ENCODE measurements at places on chromosomes 1 and 21.

DNA sequence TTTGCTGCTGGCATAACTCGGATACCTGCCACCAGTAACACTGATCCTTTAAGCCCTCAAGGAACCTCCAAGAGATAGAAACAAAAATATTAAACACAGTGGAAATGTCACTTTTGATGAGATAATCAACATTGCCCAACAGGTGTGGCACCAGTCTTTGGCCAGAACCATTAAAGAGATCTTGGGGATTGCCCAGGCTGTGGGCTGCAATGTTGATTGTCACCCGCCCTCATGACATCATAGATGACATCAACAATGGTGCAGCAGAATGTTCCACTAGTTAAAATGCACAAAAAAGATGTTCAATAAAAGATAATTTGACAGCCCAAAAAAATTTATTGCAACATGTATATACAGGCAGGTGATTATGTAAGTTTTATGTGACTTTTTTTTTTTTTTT is 20.2 kb upstream of the ZMYM1 start:
- no peak for DNase-seq

DNA sequence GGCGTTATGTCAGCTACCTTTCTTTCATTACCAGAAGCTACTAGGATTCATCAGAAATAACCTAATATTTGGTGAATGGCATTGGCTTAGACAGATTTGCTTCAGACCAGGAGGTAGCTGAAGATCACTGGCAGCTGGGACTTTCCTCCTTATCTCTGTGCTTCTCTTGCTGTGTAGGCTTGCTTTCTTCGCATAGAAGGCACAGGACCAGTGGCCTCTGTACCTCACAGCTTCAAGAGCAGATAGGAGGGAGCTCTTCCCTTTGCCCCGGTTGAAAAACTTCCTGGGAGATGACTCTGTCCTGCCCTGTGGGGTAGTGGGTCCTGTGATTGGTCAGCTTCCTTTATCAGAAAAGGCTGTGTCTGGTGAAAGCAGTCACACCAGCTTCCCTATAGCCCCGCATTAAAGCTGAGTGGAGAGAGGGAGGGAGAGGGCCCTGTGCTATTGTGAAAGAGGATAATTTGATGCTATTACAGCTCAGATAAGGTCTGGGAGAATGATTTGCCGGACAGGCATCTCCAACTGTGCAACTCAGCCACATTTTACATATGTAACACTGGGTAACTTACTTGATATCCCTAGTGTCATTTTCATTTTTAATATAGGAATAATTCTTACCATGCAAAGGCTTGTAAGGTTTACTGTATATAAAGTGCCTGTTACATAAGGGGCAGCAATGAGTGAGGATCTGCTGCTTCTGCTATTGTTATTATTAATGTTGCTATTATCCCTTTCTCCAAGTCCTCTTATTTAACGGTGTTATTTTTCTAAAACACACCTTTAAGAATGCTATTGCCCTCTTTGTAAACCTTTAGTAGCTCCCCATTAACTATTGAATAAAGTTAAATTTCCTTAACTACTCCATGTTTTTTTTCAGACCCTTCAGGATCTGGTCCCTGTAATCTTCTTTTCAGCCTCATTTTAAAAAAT is 31.6 kb downstream of the OSBPL9 start:
- DNase-seq = no peak

GRCh38 chr1:162699366-162699765 is 67.1 kb downstream of the DDR2 start:
- no peak for DNase-seq

GRCh38 chr1:10903821-10904220 is 107.4 kb upstream of the CASZ1 start:
- DNase-seq = no peak

GRCh38 chr1:147156642-147157041 is 15.6 kb downstream of the PRKAB2 start:
- no peak for DNase-seq

DNA sequence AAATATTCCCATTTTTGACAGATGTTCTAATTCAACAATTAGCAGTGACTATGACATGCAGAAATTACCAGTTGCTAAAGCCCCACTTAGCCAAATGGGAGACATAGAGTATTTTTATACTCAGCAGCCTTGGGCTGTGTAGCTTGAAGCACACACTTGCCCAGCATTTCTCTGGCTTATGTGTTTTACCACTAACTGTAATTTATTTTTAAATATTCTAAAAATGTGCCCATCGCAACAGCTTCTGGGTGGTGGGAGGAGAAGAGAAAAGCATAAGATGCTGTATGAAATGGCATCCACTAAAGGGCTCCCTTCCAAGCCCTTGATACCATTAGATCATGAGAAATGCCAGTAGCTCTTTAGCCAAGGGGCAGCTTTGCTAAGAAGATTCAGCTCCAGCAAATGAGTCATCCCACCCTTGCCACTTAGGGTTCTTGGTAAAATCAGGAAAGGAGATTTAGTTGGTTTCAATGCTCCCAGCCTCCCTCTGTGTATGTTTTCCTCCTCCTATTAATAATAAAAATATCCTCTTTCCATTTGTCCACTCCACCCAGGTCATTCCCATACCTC is 462.7 kb upstream of the DEPDC1 start:
- no peak for DNase-seq

GRCh38 chr1:92844439-92844838 is 12.6 kb downstream of the RPL5 start:
- DNase-seq = no peak

- no peak for DNase-seq
Measured at GRCh38 chr1:155717041-155717440, 28.1 kb downstream of the DAP3 start.

DNA sequence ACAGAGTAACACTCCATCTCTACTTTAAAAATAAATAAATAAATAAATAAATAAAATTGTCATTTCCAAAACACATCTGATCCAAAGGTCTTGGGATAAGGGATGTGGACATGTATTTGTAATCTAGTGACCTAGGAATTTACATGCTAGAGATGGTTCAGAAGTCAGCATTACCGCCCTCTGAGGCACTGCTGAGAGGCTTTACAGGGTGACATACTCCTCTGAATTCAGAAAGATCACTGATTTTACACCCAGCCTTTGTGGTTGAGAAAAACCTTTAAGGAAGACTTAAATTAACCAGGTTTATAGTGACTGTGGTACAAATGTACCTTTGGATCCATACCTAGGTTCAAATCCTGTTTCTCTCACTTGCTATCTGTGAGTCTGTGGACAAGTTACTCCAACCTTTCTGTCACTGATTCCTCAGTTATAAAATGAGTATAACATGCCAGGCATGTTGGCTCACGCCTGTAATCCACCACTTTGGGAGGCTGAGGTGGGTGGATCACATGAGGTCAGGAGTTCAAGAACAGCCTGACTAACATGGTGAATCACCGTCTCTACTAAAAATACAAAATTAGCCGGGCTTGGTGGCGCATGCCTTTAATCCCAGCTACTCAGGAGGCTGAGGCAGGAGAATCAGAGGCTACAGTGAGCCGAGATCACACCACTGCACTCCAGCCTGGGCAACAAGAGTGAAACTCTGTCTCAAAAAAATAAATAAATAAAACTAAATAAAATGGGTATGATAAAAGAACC is 20.1 kb downstream of the OSBPL9 start:
- DNase-seq = no peak

DNA sequence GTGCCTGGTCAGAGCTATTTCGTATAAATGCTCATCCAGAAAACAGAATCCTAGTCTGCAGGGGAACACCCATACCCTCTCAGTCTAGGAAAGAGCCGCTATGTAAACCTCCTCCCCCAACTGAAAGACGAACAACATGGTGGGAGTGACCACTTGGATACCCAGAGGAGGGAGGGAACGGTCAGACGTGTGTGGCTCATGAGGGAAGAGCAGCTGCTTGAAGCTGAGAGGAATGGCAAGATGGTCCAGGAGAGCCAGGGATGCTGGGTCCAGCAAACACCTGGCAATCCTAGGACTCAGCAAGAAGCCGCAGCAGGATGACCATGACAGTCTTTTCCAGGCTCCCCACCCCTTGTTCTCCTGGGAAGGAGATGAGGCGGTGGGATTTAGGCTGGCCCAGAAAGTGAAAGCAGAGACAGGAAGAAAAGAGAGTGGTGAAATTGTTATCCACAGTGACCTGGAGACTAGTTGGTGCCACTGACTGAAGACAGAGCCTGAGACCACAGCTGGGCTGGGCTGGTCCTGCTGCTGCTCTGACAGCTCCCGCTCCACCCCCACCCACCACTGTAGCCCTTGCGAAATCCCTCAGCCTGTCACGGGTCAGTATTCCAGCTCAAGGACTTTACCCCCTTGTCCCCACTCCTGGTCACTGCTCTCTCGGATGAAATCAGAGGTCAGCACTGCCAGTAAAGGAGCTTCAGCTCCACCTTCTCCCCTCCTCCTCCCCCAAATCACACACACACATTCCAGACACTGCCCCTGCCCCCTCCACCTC is 3.6 kb downstream of the CERS2 start:
- DNase-seq = no peak

DNA sequence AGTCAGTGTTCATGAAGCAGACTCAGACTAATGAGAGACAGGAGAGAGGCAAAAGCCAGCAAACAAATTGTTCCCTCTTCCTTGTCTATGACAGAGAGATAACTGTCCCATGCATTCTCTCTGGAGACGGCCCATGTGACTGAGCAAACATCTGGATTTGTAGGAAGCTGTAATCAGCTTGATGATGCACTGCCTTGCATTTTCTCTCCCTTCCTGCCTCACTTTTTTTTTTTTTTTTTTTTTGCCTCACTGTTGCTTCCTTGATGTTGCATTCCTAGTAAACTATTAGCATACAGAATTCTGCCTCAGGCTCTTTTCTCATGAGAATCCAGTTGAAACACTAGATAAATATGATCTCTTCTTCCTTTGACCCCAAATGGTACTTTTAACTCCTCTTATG is 134.5 kb downstream of the HHIPL2 start:
- no peak for DNase-seq

GRCh38 chr1:228867108-228867950 is 132.1 kb downstream of the RHOU start:
- DNase-seq = peak; percentile 51

DNA sequence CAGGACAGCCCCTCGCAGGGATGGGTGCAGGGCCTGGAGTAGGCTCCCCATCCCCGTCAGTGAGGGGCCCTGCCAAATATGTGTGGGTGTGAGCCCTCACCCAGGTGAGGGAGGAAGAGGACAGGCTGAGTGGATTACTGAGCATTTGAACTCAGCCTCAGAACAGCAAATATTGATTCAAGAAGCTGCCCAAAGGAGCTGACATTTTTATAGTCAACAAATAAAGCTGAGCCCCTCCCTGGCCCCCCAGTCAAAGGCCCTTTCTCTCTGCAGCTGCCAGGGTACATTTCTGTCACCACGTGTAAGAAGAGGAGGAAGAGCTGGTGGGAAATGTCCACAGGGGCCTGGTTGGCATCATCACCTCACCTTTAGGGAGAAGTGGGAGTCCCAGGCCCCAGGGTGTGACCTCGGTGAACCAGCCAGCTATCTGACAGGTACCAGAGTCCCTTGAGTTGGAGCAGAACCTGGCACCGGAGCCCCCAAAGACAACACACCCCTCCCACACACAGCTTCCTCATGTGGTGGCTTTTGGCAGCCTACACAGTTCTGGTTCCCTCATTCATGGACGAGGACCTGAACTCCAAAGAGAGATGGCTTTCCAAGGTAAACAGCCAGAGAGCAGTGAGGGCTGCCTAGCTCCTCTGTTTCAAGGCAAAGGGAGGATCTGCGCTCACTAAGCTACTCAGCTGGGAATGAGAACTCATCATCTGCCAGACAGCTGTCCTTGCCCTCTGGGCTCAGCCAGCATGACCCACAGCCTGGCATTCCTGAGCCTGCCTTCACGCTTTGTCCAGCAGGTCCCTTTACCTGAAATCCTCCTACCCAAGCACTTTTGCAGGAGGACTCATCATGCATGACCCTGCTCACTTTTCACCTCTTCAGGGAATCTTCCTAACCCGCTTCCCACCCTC is 43.0 kb upstream of the TENT5C start:
- DNase-seq = no peak

DNA sequence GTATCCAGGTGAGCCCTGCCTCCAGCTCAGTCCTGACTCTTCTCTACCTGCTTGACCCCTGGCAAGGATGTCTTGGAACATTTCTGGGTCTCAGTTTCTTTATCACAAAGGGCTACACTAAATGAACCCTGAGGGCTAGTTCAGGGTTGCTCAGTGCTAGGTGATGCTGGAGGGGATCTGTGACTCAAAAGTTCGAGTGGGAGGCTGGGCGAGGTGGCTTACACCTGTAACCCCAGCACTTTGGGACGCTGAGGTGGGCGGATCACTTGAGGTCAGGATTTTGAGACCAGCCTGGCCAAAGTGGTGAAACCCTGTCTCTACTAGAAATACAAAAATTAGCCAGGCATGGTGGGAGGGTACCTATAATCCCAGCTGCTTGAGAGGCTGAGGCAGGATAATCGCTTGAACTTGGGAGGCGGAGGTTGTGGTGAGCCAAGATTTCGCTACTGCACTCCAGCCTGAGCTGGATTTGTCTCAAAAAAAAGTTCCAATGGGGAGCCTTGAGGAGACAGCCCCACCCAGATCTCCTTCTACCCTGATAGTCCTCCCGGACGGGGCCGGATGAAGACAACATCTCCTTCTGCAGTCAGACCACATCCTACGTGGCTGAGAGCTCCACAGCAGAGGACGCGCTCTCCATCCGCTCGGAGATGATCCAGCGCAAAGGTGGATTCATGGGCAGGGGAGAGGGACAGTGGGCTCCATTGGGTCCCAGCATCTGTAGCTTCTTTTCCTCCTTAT is 48.9 kb downstream of the YARS1 start:
- no peak for DNase-seq

GRCh38 chr1:109040989-109041620 is 797 bp downstream of the WDR47 start:
- no peak for DNase-seq

DNA sequence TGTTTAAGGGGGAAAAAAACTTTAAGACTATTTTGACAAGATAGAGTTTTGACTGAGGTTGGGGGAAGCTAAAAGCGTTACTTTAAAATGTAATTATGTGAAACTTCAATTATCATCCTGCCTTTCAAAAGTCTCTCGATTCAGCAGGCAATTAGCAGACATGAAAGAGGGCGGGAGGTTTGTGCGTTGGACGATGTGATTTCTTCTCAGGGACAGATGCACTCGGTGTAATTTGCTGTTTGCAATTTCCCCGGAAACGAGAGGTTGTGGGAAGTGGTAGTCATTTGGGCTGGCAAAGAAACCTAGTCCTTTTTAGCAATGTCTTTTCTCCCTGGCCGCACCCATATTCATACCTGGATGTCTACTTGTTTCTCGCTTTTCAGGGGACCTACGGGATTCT is 27.1 kb downstream of the KAZN start:
- no peak for DNase-seq

DNA sequence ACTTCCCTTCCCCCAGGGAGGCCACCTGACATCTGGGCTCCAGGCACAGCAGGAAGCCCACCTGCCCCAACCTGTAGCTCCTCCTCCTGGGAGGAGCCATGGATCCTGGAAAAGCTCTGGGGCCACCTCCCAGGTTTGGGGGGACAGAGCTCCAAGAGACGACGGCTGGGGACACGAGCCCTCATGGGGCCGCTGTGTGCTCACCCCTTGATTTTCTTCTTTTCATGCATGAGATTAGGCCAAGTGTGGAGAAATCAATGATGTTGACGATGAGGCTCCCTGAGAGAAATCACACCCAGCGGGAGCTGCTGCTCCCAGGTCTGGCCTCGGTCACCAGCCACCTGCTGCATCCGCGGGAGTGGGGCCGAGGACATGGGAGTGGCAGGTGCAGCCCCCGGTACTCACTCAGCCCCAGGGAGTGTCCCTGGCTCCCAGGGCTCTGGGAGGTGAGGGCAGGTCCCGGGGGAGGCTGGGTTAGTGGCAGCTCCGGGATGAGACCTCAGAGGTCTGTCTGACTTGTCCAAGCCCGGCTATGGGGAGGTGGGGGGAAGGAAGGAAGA is 8.7 kb downstream of the TNFRSF14 start:
- DNase-seq = no peak
